ENCODE measurements at places on chromosomes 11 and 22.

GRCh38 chr11:48058064-48058463 lies 77.7 kb downstream of the PTPRJ start:
- DNase-seq, result no peak

DNA sequence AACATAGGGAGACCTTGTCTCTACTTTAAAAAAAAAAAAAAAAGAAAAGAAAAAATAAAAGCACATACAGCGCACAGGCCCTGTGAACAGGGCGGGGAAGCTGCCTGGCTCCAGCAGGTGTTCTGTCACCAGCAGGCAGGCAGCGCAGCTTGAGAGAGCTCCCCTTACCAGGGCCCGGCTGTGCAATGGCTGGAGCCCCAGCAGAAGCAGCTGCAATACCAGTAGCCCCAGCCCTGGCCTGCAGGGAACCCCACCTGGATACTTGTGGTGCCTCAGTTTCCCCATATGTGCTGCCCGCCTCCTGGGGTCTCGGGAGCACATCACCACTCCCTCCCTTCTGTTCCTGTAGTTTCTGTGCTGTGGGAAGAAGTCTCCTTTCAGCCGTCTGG lies 12.3 kb downstream of the TSPAN32 start:
- no peak for DNase-seq

GRCh38 chr11:121615501-121615900 lies 162.7 kb upstream of the SORL1-AS1 start:
- DNase-seq, result no peak

DNA sequence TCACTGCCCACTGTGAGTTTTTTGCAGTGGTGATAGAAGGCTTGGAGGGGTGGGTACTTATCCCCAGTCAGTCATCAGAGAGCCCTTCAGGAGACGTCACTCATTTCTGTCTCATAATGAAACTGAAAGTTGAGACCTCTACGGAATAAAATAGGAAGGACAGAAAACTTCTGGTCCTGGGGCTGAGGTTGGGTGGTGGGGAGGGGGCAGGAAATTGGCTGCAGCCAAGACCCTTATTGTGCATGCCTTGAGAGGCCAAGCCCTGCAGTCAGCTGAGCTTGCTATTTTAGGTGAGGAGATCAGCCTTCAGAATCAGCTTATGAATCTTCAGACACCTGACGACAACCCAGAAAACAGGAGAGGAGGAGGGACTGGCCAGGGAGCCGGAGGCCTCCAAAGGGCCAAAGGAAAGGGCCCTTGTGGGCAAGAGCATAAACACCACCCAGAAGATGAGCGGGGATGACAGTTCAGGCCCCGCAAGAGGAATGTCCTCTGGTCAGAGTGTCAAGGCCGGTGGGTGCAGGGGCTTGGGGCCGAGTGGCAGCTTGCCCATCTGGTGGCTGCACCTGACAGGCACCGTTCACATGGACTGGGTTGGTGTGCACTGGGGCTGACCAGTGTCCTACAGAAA lies 17.9 kb upstream of the ADA2 start:
- no peak for DNase-seq

DNA sequence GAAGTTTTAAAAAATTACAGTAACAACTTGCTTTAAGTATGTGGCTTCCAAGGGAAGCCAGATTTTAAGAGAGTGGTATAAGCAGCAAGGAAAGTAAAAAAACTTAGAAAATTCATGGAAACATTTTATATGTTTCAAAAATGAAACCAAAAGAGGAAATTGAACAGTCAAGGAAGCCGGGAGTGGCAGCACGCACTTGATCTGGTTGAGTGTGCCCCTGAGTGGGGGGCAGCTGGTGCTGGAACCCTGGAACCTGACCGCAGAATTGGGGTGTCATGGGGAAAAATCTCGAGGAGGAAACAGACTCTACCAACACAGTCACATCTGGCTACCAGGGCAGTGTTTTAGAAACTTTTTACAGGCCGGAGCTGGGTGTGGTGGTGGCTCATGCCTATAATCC lies 14.0 kb downstream of the MICALL1 start:
- no peak for DNase-seq

DNA sequence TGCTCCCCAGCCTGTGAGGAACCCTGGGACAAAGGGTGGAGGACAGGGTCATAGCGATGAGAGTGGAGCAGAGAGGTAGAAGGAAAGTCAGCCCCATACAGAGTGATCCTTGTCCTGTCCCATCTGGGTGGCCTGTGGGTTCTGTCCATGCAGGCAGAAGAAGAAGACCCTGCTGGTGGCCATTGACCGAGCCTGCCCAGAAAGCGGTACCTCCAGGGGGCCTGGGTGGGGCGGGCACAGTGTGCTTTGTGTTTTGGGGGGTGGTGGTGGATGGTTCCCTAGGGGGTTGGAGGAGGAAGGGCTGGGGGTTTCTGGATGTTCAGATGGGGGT lies 7.9 kb downstream of the SIDT2 start:
- DNase-seq, result no peak
